ENCODE measurements at places on chromosomes 2 and 18.

DNA sequence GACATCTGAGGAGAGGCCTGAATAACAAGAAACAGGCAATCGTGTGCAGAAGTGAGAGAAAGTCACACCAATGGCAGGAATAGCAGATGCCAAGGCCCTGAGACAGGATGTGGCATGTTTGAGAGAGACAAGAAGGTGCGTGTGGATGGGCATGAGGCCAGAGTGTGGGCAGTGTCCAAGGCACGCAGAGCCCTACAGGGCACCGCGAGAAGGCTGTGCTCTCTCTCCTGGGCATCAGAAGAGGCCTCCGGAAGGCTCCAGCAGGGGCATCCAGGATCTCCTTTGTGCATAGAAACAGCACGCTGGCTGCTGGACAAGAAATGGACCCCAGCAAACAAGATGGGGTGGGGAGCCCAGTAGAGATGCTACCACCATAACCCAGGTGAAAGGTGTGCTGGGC is 239.0 kb upstream of the RAB6C start:
- no peak for DNase-seq

DNA sequence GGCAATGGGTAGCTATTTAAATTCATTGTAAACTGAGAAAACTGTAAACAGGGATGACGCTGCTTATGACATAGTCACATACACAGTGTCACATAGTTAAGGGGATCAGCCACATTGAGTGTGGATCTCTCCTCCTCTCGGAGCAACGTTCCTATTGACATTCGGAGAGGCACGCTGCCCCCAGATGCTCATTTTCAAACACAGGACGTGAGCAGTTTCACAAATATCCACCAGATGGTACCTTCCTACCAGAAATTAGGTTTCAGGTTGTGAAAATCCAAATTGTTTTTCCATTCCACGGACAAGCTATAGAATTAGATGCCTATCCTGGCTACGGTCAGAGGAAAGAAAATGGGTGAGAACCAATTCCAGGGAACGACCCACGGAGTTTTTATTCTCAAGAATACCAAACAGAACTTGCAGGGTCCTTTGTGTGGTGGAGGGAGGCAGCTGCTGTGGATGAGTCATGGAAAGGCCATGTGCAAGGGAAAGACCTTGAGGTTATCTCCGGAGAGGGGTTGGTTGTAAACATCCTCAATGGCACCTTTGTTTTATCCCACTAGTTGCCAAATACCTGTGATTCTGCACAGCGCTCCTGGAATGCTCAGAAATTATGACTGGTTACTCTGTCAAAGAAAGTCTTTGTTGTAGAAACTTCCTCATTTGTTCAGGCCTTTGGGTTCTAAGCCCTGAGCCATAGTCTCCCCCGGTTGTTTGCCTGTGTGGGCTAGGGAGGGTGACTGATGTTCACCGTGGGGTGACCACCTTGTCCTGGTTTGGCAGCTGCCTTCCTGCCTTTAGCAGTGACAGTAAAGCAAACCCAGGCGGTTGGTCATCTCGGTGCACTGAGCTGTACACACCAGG is 88.0 kb downstream of the ACTR3 start:
- DNase-seq: peak; percentile 62

DNA sequence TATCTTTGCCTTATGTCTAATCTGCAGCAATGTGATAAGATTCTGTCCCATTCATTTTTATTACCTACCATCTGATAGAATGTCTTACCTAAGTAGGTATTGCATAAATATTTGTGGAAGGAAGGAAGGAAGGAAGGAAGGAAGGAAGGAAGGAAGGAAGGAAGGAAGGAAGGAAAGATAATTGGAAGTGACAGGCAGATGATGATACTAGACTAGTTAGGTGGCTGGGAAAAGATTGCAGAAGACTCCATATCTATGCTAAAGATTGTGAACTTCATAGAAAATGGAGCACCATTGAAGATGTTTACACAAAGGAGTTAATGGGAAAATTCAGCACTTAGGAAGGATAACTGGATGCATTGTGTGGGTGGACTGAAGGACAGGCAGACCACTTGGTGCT is 909.0 kb downstream of the EPHA4 start:
- DNase-seq: no peak

- DNase-seq: no peak
These were observed 50.4 kb downstream of the PLB1 start for GRCh38 chr2:28546242-28546641.

DNA sequence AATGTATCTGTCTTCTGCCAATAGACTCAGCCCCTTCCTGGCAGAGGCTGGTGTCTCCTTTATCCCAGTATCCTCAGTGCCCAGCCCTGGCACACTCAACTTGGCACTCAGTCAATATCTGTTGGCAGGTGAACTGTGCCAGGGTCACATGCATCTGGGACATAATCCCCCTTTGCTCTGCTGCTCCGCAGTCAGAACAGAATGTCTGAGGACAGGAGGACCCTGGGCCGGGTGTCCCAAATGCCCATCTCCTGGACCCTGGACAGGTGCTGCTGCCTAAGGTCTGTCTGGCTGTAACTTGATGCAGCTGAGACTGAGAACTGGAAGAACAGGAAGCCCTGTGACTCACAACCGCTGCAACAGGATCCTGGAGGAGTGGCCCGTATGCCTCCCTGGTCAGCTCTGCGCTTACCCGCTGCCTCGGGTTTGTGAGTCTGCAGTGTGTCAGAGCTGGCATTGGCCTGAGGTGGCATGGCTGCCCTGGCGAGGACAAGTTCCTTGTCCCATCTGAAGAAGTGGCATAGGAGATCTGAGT is 11.4 kb downstream of the HK2 start:
- peak; percentile 95 for DNase-seq

- DNase-seq: peak; percentile 81
These were observed 66.1 kb upstream of the SMAD7 start for GRCh38 chr18:49016648-49017539.

GRCh38 chr2:74037379-74037860 is 52.7 kb downstream of the TET3 start:
- peak; percentile 51 for DNase-seq

DNA sequence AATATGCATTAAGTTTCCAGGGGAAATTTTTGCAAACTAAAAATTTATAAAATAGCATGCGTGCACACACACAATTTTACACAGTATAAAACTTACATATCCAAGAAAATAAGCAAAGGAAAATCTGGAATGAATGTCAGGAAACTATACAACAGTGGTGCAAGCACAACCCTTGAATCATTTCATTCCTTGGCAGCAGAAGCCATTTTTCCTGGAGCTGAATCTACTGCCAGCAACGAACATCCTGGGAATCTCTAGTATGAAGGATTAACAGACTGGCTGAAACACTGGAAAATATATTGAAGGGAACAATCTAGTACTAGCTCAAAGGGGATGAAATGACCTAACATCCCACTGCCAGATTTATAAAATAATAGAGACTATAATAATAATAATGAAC is 235.3 kb downstream of the DYM start:
- no peak for DNase-seq

DNA sequence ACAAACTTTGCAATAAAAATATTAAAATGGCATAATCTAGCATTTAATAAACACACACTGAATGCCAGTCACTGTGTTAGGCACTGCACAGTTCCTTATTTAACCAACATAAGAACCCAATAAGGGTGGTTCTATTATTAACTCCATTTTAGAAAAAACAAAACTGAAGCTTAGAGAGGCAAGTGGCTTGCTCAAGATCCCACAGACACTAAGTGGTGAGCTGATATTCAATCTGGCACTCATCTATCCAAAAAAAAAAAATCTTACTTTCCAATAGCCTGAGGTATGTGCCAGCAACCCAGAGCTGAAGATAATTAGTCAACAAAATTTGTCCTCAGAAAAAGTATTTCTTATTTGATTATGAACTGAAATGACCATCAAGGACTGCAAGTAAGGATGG is 799 bp downstream of the CYTIP start:
- DNase-seq: no peak

GRCh38 chr2:81645745-81646301 is 1341.3 kb upstream of the LRRTM1 start:
- no peak for DNase-seq

All from iris pigment epithelial cell (primary cell).